ENCODE measurements at places on chromosomes 13 and 19.
A peak's percentile ranks its signal among the peaks of the same experiment; 100 is the strongest.

DNA sequence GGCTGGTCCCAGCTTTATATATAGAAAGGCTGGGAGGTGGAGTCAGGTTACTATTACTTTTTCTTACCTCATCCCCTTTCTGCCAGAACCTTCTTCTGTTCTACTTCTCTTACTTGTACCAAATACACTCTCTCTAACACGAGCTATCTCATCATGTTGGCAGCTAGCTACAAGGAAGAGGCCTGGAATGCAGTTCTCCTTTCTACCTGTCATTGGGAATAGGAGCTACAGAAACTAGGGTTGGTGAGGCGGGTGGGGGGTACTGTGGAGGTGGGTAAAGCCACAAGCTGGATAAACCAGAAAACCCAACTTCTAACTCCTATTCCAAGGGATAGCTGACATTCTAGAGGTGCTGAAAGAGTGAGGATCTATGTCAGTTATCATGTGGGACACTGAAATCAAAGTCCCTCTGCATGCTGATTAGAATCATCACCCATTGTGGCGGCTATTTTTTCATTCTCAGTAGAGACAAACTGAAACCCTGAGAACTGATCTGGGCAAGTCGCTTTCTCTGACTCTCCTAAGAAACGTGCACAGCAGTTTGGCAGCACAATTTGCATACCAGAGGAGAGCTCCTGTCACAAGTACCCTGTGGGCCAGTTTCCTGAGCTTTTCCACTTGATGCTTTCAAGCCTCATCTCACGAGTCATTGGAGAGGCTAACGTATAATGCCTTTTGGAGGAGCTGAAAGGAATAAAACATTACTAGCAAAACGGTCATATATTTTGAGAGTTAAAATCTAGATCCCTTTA lies 358.1 kb downstream of the ENOX1 start:
- DNase-seq = no peak

DNA sequence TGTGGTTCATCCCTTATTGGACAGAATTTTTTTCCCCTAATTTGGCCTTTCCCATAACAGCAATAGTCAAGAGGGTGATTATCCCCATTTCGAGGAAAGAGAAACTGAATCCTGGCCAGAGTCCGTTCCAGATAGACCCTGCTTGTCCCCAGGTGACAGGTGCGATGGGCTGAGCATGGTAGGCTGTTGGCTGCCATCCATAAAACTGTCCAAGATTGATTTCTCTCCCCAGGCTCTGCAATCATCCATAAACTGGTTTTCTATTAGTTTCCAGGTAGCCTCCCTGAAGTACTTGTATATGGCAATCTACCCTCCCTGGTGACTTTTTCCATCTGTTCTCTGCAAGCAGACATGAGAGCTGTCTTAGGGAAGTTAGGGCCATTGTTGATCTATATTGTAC lies 25.4 kb downstream of the SERP2 start:
- no peak for DNase-seq

DNA sequence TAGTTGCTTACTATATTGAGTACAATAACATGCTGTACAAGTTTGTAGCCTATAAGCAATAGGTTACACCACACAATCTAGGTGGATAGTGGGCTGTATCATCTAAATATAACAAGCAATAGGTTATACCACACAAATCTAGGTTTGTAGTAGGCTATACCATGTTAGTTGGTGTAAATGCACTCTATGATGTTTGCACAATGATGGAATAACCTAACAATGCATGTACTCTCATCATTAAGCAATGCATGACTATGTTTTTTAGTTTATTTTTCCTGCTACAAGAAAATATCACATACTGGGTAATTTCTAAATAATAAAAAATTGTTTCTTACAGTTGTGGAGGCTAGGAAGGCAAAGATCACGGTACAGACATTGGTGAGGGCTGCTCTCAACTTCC lies 262.5 kb downstream of the SLITRK6 start:
- no peak for DNase-seq

- peak; percentile 75 for DNase-seq
These were observed 44.5 kb downstream of the RFX2 start for GRCh38 chr19:6065685-6066374.

DNA sequence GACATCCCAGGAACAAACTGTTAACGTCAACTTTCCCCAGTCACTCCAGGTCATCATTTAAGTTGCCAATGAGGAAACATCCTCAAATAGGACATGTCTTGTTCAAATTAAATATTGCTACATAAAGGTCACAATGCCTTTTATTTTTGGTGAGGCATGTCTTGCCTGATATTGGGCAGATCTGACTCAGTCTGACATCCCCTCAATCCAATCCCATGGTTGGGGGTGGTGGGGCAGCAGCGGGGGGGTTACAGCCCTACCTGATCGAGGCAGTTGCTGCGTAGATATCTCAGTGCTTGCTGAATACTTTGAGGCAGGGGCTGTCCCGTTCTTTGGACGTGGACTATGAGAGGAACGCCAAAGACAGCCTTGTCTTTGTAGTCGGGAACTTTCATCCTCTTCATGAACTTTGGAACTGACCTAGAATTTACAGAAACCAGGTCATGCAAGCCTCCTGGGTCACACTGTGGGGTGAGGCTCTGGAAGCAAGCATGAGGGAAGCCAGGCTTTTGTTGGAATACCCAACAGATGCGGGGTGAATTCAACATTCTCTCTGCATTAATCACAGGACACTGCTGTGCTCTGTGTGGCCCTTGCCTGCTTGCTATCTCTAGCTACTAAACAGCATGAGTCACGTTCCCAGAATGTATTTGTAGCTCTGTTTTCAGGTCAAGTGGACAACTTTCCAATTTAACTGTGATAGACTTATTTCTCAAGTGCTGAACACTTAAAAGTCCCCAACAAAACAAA lies 109.8 kb downstream of the KL start:
- no peak for DNase-seq

GRCh38 chr13:50200569-50200968 lies 185.3 kb downstream of the KCNRG start:
- DNase-seq = no peak

DNA sequence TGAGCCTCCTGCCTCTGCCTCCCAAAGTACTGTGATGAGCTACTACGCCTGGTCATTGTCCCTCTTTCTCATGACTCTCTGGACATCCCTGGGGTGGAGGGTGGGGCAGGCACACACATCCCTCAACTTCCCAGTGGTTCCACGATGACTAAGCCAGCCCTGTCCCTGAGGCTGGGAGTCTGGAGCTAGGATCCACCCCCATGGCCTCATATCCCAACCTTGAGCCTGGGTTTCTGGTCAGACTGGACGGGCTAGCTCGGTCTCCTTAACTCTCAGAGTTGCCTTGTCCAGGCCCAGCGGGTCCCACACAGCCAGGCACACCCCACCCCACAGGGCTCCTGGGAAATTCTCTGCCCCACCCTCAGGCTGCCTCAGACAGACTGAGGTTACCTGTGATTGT lies 19.6 kb downstream of the IER2 start:
- no peak for DNase-seq

GRCh38 chr19:30053558-30053957 lies 111.5 kb downstream of the URI1 start:
- DNase-seq = no peak

DNA sequence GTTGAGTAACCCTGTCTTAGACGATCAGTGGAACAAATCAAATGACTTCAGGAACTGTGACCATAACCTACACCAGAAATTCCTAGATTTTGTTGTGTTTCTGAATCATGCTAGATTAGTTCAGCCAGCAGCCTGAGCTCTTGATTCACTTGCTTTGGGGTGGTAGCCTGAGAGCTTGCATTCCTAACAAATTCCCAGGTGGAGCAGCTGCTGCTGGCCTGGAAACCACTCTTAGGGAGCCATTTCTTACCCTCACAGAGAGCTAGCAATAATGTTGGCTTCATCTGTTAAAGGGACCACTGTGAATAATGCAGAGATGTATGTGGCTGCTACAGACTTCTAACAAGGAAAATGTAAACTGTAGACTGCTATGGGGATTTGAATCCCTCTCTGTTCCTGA lies 388.1 kb upstream of the PRR20A start:
- DNase-seq = no peak

DNA sequence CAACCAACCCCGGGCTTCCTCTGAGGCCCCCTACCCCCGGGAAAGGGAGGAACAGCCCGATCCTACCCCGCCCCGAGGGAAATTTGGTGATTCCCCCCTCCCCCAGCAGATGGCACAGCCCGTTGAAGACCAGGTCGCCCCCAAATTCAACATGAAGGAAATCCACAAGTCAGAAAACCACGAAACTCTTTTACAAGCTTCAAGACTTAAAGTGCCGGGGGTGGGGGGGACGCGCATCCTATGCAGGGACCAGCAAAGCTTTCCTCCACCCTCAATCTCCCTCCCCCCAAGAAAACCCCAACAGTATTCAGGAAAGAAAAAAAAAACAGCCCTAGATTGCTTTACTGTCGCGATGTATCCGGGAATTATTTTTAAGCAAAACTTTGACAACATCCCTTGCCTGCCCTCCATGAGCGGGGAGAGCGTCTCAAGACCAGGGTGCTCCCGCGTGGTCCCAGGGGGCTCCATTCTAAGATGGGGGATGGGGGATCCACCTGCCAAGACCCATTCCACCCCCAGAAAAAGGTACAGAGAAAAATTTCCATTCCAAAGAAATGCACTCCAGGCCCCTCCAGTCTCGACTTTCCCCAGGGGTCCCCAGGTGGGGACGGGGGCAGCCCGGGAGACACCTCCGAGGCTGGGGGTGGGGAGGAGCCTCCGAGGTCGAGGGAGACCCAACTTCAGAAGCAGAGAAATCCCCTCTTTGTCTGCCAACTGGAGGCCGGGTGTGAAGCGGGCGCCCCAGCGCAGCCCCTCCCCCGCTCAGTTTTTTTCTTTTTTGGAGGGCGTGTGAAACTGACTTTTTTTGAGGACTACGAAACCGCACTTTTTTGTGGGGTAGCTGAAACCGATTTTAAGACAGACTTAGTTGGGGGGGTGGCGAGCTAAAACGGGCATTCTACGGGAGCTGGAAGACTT lies 1.5 kb downstream of the TCF3 start:
- DNase-seq = peak; percentile 70

GRCh38 chr13:44305917-44306370 lies 67.7 kb upstream of the SERP2 start:
- no peak for DNase-seq

GRCh38 chr13:76948149-76948548 lies at the start of gene ACOD1:
ACOD1 (plus strand) TSS chr13:76948511; CDS start chr13:76948559, 48 bp downstream.
- no peak for DNase-seq

DNA sequence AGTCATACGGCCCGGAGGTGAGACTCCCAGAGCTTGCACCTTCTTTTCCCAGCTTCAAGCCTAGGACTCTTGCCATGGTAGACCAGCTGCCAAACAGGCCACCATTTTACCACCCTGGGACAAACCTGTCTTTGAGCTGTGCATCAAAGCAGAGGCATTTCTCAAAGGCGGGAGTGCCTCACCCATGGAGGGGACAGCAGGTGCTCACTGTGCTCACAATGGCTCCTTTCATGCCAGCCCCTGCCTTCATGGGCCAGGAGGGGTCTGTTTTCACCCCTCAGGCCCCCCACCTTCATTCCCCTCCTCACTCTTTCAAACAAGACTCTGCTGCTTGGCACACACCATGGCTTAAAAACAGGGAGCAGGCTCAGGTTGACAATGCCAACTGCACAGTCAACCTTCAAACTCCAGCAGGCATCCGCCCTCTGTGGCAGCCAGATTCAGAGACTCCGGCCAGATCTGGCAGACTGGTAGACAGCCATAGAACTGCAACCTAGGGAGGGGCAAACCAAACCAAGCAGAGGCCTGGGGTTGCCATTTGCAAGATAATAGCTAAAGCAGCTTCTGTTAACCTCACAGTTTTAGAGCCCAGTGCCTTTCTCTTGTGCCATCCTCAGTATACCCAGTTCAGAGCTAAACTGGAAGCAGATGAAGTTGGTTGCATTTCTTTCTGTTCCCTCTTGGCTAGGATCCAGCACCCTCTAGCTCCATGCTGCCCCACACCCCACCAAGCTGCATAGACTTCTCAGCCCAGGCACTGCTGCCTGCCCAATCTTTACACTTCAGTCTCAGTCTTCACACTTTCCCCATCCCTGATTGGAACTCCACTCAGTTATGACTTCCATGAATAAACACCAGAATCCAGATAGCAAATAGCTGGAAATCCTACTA lies 93.9 kb upstream of the SPATA13 start:
- DNase-seq = no peak

- DNase-seq = no peak
These were observed 1.9 kb downstream of the RAB11B start for GRCh38 chr19:8392017-8392591.

GRCh38 chr19:7863157-7863970 lies 10.8 kb downstream of the PRR36 start:
- peak; percentile 24 for DNase-seq

DNA sequence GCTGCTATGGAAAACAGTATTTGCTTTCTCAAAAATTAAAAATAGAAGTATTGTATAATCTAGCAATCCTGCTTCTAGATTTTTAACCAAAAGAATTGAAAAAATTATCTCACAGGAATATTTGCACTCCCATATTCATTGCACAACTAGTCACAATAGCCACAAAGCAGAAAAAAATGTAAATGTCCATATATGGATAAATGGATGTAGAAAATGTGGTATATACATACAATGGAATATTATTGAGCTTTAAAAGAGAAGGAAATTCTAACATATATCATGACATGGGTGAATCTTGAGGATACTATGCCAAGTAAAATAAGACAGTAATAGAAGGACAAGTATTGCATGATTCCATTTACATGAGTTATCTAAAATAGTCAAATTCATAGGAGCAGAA lies 2753.0 kb downstream of the PCDH9 start:
- DNase-seq = no peak
